Esophagus squamous epithelium (tissue), 5 donors: ENCODE measurements at places on chromosomes 2 and 18.

DNA sequence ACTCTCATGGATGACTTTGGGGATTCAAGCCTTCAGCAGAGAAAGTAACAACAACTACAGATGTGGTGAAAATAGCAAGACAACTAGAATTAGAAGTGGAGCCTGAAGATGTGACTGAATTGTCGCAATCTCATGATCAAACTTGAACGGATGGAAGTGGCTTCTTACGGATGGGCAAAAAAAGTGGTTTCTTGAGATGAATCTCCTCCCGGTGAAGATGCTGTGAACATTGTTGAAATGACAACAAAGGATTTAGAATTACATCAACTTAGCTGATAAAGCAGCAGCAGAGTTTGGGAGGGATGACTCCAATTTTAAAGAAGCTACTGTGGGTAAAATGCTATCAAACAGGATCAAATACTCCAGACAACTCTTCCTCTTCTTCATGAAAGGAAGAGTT, 43.1 kb downstream of the AAK1 start:
- no peak for DNase-seq

DNA sequence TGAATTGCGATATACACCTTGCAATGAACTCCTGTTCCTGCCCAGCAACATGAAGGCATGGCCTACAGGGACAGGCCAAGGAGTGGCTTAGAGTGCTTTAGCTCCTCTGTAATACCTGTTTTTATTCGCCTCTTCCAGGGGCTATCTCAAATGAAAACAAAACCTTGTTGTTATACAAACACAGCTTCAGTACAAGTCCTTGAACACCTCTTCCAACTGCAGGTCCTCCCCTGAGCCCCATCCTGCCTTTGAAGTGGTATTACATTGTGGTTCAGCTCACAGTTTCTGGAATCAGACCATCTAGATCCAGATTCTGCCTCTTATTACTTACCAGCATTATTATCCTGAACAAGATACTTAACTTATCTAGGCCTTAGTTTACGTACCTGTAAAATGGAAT, 83.0 kb upstream of the HNRNPA3 start:
- no peak for DNase-seq

DNA sequence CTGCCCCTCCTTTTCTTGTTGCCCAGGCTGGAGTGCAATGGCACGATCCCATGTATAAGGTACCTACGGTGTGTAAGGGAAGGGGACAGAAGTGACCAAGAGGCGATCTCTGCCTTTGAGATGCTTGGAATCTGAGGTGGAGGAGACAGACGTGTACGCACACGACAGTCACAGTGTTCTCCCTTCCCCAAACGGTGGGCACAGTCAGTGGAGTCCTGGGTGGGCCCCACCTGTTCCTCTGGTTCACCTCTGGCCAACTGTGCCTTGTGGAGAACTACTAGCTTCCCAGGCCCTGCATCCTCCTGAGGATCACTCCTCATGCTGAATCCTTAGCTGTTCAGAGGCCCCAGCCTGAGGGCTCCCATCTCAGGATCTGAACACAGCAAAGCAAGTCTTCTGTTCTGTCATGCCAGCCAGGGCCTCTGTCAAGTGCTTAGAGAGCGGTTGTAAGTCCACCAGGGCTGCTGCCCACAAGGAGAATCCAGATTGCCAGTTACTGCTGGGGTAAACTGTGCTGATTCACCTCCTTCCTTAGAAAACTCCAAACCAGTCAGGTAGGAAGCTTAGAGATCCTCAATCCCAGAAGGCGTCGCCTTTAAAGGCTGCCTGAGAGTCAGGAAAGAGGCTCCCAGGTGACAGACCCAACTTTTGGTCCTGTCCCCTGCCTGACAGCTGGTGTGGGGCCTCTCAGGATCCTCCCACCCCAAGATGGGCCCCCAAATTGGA, 1.6 kb downstream of the SLC35F6 start:
- no peak for DNase-seq

DNA sequence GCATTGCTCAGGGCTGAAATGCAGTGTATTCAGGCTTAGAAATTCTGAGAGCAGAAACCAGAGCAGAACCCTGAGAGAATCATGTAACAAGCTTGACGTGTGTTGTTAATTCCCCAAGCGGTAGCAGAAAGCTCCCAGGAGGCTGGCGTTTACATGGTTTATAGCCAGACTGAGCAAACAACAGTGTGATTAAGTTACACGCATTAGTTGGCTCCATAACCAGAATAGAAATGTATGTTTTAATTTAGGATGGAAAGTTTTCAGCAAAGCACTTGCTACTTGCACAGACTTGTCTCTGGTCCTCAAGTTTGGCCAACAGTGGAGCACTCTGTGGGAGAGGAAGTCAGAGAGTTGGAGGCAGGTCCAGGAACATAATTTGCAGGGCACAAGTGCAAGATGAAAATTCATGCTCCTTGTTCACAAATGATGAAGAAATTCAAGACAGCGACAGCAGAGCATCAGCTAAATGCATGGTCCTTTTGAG, 69.3 kb downstream of the MAPK4 start:
- DNase-seq, result no peak

DNA sequence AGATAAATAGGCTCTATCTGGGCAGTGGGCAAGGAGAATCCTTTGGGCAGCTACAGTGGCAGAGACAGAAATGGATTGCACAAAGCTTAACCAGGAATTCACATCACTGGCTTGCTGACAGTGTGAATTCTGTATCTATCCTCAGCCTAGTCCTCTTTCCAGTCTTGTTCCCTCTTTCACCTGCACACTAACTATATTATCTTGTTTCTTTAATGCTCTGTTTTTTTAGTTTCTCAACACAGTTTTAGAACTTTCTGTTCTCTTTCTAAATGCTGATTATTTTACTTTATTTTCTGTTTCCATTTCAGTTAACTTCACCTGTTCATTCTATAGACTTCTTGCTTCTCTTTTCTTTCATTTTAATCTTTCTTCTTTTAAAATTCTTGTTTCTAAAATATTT, 66.4 kb downstream of the LINC00305 start:
- no peak for DNase-seq

- no peak for DNase-seq
Measured at GRCh38 chr2:192288295-192288694, 93.6 kb upstream of the TMEFF2 start.

GRCh38 chr2:23073671-23074070, 311.3 kb upstream of the KLHL29 start:
- no peak for DNase-seq

DNA sequence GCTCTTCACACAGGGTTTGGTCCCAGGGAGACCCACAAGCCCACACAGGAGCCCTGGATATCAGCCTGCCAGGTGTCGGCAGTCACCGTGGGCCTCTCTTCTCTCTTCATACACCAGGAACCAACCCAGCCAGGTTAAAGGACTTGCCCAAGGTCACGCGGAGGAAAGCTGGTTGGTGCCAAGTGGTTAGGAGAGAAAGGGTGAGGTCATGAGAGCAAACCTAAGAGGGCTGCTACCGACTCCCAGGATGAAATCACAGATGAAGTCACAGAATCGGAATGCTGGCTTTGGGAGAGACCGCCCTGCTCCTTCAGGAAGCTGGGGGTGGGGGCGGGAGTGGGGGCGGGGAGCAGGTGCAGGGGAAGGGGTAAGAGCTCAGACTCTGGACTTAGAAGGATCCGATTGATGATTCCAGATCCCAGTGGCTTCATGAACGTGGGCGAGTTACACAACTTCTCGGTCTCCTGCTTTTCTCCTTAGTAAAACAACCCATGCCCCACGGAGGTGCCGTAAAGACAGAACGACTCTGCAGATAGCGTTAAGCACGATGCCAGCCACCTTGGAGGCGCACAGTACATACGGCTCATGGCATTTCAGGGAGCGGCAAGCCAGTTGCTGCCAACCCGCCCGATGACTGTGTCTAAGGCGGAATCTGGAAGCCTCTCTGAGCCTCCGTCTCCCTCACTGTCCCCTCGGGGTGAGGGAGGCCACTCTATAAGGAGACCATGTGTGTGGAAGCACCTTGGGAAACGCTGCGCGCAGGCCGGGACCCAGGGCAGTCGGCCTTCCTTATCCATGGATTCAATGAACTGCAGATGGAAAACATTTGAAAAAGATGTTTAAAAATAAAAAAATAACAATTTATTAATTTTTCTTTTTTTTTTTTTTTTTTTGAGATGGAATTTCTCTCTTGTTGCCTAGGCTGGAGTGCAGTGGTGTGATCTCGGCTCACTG, 23.0 kb upstream of the TAF1B start:
- DNase-seq, result no peak

DNA sequence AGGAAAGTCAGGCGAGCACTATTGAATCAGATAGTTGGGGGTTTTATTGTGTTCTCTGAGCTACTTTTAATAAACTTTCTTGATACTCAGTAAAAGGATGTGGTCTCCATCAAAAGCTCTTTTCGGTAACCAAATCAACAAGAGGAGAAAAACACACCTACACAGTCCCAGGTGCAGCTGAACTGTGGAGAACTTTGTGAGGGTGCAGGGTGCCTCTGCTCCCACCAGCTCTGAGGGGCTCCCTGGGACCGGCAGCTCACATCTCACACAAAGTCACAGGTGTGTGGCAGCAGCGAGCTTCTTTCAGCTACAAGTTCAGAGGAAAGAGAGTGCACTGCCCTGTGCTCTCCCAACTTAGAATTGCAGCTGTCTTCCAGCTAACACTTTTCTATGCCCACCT, 650.4 kb downstream of the RNF144A start:
- DNase-seq, result no peak

GRCh38 chr2:199163613-199164458, 293.9 kb downstream of the SATB2 start:
- DNase-seq, result no peak

DNA sequence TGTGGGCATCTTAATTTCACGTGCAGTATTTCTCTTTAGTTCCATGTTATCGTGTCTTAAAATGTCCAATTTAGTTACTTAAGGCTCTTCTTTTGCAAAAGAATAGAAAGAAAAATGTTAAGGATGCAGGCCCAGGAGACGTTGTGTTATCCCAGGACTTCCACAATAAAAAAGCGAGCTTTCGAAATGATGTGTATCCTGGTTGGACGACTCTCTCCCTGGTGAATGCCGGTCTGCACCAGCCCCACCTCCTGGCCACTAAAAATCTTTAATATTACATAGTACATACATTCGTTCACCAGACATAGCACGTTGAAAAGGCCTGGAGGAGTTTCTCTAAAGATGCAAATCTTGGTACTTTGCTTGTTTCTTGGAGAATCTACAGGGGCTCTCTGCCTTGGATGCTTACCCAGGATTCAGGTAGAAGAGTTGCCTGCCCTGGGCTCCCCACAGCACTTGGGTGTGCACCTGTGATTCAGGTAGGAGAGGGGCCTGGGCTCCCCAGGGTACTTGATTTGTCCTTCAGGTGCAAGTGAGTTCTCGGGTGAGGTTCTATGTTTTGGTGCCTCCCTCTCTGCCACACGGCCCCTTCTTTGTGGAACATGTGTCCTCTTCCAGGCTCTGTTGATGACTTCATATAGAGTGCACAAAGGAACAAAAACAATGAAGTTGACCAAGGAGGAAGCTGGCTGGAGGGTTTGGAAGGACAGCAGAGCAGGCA, 26.6 kb downstream of the TWIST2 start:
- DNase-seq, result no peak

DNA sequence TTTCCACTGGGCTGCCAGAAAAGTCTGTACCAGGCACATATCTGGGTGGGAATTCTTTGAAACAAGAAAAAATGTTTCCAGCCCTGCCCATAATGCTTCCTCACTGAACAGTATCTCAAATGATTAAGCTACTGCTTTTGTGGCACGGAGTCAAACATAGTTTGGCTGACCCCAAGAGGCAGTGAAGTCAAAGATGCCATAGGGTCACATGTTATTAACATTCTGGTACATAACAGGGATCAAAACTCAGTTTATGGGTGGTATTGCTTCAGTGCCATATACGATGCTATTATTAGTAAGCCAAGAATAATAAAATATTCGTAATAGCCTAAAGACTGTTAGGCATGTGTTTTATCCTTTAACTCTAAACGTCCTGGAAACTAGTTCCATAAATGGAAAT, 112.4 kb downstream of the FEZ2 start:
- DNase-seq, result no peak

GRCh38 chr2:61287254-61287653, 125.3 kb downstream of the C2orf74 start:
- no peak for DNase-seq

DNA sequence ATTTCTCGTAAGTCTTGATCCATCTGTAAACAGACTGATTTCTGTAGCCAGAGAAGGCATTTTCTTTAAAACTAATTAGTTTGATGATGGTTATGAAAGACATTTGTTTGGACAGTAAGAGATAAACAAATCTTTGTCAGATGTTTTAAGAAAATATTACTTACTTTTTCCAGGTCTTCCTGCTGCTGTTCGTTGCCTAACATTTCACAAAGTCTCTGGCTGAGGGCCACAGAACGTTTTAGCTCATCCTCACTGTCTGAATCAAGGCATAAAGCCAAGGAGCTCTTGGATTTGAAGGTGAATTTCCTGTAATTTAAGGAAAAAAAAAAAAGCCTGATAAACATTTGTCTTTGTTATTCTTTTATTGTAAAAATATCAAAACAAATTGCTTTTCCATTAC, 57.8 kb downstream of the VIL1 start:
- DNase-seq, result no peak

- DNase-seq, result no peak
Measured at GRCh38 chr2:172472446-172473033, 45.2 kb downstream of the ITGA6 start.

GRCh38 chr2:56148825-56149224, 35.0 kb upstream of the CCDC85A start:
- no peak for DNase-seq

DNA sequence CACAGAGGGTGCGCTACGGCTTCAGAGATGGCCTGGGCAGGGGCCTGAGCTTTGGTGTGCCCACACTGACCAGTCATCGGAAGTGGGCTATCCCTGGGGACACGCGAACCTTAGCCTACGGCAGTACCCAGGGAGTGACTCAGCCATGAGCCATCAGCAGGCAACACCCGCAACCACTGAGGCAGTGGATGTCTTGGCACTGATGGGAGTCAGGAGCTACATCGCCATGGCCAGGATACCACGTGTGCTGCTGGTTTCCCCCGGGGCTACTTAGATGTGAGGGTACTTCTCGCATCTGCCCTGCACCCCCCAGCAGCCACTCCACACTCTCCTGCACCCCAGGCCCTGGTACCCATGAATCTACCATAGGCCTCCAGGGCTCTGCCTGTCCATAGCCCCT, 12.8 kb upstream of the HPCAL1 start:
- no peak for DNase-seq

- DNase-seq, result no peak
Measured at GRCh38 chr2:109648041-109648527, 33.9 kb downstream of the SOWAHC start.

- no peak for DNase-seq
Measured at GRCh38 chr2:32801741-32802140, 145.0 kb upstream of the LTBP1 start.

DNA sequence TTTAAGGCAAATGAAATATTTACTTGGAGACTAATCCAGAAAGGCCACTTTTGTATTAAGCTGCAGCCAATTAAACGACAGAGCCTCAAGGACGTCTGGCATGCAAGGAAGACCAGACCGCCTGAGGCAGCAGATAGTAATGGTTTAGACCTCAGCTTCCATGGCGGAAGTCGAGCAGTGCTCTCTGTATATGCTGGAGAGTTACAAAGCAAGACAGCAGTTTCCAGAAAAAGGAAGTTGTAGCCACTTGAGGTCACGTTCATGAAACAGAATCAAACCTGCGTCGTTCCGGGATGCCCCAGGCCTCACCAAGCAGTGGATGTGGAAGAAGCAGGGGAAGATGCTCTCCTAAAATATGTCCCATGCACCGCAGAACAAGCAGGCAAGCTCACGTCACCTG, 142.0 kb downstream of the PTGR3 start:
- DNase-seq, result no peak

GRCh38 chr2:98034745-98035144, 39.0 kb upstream of the TMEM131 start:
- DNase-seq, result no peak
